ENCODE measurements at places on chromosomes 1 and 21.

DNA sequence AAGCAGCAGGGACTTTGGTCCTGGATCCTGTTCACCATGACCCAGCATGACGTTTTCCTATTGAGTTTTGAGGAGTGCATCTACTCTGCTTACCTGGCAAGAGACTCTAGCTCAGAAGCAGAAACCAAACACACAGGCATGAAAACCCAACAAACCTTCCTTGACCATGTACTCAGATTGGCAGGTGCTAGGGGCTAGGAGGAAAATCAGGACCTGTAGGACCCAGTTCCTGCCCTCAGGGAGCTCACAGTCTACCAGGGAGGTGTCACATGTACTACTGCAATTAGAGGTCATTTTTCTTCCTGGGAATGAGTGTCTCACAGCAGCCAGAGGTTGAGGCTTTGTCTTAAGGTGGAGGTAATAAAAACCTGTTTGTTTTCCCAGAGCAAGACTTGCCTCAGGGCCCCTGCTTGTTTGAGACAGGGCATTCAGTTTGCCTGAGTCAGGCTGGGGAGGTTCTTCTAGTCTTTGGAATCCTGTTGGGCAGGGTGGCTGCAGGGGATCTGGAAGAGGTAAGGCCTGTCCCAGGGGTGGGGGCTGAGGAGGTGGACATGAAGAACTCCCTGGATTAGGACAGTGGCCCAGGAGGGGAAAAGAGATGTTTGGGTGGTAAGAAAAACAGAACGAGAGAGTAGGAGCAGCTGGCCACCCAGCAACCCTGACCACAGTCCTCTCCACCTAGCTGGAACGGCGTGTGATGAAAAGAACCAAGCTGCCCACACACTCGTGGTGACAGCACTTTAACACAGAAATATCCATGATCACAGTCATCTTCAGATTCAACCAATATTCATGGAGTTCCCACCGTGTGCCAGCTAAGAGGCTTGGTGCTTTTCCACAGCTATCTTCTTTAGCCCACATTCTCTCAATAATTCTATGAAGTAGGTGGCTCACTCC lies 30.8 kb downstream of the IER5 start:
- DNase-seq: no peak

DNA sequence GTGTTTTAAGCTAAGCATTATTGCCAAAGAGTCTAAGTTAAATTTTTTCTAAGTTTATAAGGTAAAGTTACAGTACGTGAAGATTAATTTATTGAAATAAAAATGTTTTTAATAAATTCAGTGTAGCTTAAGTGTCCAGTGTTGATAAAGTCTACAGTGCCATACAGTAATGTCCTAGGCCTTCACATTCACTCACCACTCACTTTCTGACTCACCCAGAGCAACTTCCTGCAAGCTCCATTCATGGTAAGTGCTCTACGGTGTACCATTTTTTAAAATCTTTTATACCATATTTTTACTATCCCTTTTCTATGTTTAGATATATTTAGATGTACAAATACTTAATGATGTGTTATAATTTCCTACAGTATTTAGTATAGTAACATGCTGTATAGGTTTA lies 173.2 kb downstream of the CACNA1E start:
- DNase-seq: peak; percentile 8

- DNase-seq: peak; percentile 29
Measured at GRCh38 chr1:244865028-244865371, 657 bp upstream of the HNRNPU start.

GRCh38 chr1:180642781-180643180 lies 11.0 kb downstream of the XPR1 start:
- no peak for DNase-seq

DNA sequence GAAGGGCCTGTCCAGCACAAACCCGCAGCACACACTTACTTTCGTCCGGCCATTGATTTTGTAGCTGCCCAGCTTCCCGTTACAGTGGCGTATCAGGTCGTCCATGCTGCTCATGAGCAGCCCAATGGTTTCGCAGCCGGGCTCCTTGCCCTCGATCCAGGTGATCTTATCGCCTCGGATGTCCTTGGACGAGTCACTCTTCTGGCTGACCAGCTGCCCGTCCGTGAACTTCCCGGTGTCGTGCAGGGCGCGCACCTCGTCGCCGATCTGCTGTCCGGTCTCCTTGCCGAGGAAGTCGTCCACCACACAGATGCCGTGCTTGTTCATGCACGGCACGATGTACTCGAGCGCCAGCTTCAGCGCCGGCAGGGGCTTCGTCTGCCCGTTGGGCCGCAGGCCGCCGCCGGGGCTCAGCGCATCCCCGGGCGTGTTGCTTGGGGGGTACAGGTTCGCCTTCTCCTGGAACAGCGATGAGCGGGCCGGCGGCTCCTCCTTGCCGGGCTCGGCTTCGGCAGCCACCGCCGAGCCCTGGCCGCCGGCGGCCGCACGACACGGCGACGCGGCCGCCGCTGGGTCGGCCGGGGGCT lies 1.0 kb downstream of the EGLN1 start:
- peak; percentile 27 for DNase-seq

DNA sequence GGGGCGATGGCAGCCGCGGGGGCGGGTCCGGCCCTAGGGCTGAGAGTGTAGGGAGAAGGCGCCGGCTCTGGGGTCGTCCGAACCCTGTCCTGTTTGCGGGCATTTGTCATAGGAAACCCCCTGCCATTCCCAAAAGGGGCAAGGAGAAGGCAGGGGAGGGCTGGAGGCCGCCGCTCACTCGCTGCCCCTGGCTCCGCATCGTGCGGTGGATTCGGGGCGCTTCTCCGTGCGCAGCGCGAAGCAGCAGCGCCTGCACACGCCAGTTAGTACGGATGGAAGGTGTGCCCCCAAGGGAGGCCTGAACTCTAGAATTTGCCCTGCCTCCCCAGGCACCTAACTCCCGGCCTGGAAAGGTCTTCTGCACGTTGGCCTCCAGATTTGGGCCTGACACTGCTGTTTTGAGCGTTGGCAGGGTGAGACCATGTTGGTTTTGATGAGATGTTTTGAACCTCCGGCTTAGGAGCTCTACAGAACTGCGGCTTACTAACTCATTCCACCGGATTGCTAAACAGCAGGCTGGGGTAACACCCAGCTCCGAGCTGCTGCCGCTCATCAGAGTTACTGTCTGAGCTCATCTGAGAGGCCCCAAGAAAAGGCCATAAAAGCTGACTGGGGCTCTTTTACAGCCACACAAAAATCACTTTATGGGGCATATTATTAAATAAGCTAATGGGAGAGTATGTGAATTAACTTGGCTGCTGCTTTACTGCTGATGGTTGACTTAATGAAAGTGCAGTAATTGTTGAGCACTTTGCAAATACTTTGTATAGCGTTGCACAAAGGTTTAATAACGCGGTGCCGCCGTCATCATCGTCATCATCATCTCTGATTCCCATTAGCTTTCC lies 987 bp downstream of the GPR137B start:
- DNase-seq: peak; percentile 48

- DNase-seq: no peak
Measured at GRCh38 chr1:17891205-17892110, 136.3 kb downstream of the ACTL8 start.

DNA sequence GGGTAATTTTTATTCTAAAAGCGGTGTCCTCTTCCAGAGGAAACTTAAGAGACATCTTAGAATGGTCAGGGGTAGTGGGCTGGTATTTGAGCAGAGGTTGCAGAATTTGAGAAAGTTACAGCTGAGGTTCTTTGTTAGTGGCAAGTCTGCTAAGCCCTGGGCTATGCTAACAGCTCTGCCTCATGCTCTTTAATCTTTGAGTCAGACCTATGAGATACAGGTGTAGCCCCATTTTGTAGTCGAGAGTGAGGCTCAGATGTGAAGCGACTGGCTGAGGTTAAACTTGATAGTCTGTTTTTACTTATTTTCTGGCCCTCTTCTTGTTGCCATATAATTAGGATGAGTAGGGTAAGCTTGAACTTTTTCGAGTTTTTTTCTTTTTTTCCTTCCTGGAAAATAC lies 4.7 kb downstream of the HMGN2 start:
- no peak for DNase-seq

Measured in fibroblast of skin of scalp (primary cell).